Activated T-helper 1 cell treated with anti-CD3 and anti-CD28 coated beads, Interleukin-12 subunit alpha, Interleukin-12 subunit beta, Interleukin-2, Interleukin-4 antibody, amounts not matched to agents 30 ng/mL and 10 ng/mL and 1 ng/mL, durations not matched to agents 14 hours and 24 hours and 36 hours (primary cell): ENCODE measurements at places on chromosomes 11 and 22. TPM values are rescaled to one million over a fixed set of nuclear protein-coding genes. Genes with fewer than 3 reads are reported as not detected.
A peak's percentile ranks its signal among the peaks of the same experiment; 100 is the strongest.

The DLG2 gene
- total RNA-seq: 1.2 and 2.1 TPM in 2 replicates

The WT1 gene
- not detected in 2 replicates for total RNA-seq

The PRAME gene
- not detected in 2 replicates for total RNA-seq

The EMID1 gene
- not detected in 2 replicates for total RNA-seq

The APOL4 gene
- total RNA-seq: 0.18 TPM in 1 of 2 replicates, not detected in the other

- H3K27ac ChIP-seq: no peak overlapping the region
- H3K4me3 ChIP-seq: no peak overlapping the region
- DNase-seq: no peak
- peaks cover 6% of the 10 kb centered on the region for H3K4me1 ChIP-seq
- peaks cover 12% of the 10 kb centered on the region for H3K27me3 ChIP-seq
These were observed 63.2 kb upstream of the TOP3B start for GRCh38 chr22:22045571-22046335.

GRCh38 chr11:39192671-39193070, 2266.8 kb downstream of the LRRC4C start:
- H3K27me3 ChIP-seq: no peaks in the 10 kb centered on the region
- H3K36me3 ChIP-seq: no peaks in the 10 kb centered on the region
- no peaks in the 10 kb centered on the region for H3K4me1 ChIP-seq
- no peak for DNase-seq

DNA sequence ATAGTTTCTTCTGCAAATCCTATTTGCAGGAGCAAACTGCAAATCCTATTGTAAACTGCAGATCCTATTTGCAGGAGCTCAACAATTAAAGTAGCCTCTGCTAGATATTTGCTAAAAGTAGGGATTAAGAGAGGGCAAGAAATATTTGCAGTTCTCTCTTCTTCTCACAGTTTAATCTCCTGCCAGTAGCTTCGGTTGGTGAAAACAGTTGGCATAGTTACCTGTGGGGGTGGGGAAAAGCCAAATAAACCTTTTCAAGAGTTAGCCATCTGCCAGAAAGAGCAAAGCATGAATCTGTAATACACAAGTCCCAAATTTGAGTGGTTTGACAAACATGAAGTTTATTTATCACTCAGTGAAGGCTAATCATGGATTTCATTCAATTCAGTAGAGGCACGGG, 942.5 kb downstream of the JRKL start:
- H3K27ac ChIP-seq: no peak overlapping the region
- no peak for DNase-seq
- H3K27me3 ChIP-seq: no peaks in the 10 kb centered on the region

DNA sequence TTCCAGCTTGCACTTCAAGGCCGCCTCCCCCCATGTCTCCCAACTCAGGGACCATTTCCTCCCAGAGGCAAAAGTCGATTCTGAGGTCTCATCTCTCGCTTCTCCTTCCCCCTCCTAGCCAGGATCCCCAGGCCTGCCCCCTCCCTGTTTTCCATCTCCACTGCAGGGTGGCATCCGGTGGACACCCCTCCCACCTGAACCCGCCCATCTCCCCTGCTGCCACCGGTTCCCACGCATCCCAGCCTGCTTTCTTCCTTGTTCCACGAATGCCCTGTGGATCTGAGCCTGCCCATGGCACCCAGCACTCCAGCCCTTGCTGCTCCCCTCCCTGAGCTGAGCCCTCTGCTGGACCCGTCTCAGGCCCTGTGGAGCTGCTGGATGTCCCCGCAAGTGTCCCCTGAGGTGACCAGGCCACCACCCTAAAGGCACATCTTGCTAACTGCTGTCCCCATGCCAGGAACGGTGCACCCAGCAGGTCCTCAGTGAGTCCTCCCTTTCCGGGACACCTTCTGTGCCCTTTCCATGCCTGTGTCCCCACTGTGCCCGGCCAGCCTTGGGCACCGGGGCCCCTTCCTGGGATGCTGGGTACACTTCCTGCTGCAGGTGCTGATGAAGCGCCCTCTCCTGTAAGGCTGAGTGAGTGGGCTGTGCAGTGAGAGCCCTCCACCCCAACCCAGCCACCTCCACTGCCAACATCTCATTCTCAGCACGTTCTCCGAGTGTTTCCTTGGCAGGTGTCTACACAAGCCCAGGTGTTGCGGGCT, 936 bp downstream of the IL17REL start:
- H3K27ac ChIP-seq: peak overlapping the region; percentile 11
- H3K27me3 ChIP-seq: peaks cover 8% of the 10 kb centered on the region
- peak overlapping the region; percentile 23 for H3K4me3 ChIP-seq
- peaks cover 8% of the 10 kb centered on the region for H3K4me1 ChIP-seq
- H3K36me3 ChIP-seq: no peaks in the 10 kb centered on the region

DNA sequence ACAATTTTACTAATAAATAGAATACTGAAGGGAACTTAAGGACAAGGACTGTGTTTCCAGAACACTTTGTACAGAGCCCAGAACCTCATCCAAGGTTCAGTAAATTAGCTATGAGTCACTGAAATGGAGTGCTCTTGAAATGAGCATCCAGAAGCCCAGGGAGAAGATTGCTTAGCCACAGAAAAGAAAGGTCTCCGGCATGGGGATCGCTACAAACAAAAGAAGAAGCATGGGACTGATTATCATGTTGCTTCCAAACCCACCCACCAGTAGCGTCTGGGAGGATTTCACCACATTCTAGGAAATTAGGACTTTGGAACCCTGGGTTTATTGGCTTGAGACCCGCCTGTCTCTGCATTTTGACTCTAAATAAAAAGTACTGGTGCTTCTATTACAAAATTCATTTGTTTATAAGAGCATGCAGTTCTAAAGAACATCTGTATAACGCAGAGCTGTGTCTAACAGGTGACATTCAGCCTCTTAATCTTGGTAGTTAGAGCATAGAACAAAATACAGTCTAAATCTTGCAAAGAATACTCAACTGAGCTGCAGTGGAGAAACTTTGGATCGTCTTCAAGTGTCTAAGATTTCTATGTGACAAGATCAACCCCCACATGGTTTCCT, 35.9 kb upstream of the SESN3 start:
- H3K36me3 ChIP-seq: no peaks in the 10 kb centered on the region
- H3K27me3 ChIP-seq: no peaks in the 10 kb centered on the region
- no peak for DNase-seq
- H3K4me3 ChIP-seq: no peak overlapping the region

DNA sequence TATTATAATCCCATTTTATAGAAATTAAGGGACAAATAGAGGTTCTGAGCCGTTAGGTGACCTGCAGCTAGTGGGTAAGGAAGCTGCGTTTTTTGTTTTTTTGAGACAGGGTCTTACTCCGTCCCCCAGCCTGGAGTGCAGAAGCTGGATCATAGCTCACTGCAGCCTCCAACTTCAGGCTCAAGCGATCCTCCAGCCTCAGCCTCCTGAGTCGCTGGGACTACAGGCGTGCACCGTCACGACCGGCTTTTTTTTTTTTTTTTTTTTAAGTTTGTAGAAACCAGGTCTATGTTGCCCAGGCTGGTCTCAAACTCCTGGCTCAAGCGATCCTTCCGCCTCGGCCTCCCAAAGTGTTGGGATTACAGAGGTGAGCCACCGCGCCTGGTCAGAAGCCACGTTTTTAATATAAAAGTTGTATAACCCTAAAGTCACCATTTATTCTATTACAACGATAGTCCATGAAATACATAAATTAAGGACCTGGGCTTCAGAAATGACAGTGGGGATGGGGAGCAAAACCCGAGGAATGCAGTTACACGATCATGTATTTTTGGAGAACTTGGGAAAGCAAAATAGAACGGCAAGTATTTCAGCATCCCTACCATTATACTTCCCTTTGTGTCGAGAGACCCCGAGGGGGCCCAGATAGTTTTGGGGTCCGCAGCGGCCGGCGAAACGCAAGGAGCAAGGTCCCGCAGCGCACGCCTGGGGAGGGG, 638 bp downstream of the SAAL1 start:
- H3K27ac ChIP-seq: peak overlapping the region; percentile 88
- peaks cover 25% of the 10 kb centered on the region for H3K36me3 ChIP-seq
- H3K4me3 ChIP-seq: peak overlapping the region; percentile 94
- H3K4me1 ChIP-seq: peaks cover 33% of the 10 kb centered on the region
- peaks cover 3% of the 10 kb centered on the region for H3K27me3 ChIP-seq

GRCh38 chr11:119320776-119321524, 4.0 kb upstream of the MCAM start:
- peak; percentile 63 for DNase-seq
- peak overlapping the region; percentile 81 for H3K27ac ChIP-seq
- peaks cover 29% of the 10 kb centered on the region for H3K4me1 ChIP-seq
- H3K4me3 ChIP-seq: peak overlapping the region; percentile 80

DNA sequence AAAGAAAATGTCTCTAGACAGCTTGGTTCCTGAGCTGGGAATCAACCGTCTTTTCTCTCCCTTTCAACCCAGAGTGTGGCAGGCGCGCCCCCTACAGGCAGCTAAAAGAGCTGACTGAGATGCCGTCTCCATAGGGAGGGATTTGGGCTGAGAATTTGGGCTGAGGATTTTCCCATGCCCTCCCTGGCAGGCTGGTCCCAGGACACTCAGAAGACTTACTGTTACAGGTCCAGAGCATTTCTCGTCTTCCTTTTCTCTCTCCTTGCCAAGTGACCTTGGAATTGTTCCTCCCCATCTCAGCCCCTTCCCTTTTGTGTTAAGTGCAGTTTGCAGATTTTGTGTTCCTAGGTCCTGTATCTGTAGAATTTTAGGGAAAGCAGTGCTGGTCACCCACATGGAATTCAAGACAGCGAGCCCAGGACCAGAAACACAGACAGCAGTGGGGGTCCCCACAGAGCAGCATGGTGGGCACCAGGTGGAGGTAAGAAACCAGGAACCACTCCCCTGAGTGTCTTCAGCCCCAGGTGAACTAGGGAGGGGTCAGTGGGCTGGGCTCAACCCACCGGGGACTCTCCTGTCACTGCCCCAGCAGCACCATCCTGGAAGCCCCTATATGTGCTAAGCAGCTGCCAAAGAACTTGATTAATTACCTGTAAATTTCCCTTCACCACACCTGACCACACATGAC, 9.9 kb upstream of the IGLL5 start:
- H3K36me3 ChIP-seq: no peaks in the 10 kb centered on the region
- DNase-seq: peak; percentile 52
- no peak overlapping the region for H3K4me3 ChIP-seq
- peaks cover 30% of the 10 kb centered on the region for H3K27me3 ChIP-seq
- no peak overlapping the region for H3K27ac ChIP-seq

GRCh38 chr11:82980947-82981346, 79.4 kb downstream of the DDIAS start:
- no peak overlapping the region for H3K4me3 ChIP-seq
- H3K27ac ChIP-seq: no peak overlapping the region
- peaks cover 29% of the 10 kb centered on the region for H3K36me3 ChIP-seq
- H3K4me1 ChIP-seq: peaks cover 38% of the 10 kb centered on the region
- no peak for DNase-seq
- H3K27me3 ChIP-seq: no peaks in the 10 kb centered on the region

DNA sequence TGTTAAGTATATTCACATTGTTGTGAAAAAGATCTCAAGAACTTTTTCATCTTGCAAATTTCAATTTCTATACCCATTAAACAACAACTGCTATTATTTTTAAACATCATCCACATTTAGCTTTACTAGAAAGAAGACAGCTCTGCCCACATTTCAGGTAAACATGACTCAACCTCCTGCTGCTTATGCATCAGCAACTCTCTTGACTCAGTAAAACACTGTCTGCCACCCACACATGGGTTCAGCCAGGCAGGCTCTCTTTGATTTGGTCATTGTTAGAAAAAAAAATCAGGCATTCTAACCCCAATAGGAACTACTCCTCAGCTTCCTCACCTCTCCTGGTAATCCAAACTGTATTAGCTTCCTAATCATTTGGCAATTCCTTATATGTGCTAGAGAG, 5.1 kb upstream of the ENDOD1 start:
- peaks cover 5% of the 10 kb centered on the region for H3K36me3 ChIP-seq
- peak overlapping the region; percentile 40 for H3K27ac ChIP-seq
- no peaks in the 10 kb centered on the region for H3K27me3 ChIP-seq
- peaks cover 70% of the 10 kb centered on the region for H3K4me1 ChIP-seq
- H3K4me3 ChIP-seq: no peak overlapping the region
- peak; percentile 32 for DNase-seq

- H3K4me3 ChIP-seq: no peak overlapping the region
- H3K4me1 ChIP-seq: no peaks in the 10 kb centered on the region
- H3K36me3 ChIP-seq: no peaks in the 10 kb centered on the region
- DNase-seq: no peak
These were observed 1331.1 kb upstream of the RAG2 start for GRCh38 chr11:37929100-37929653.

DNA sequence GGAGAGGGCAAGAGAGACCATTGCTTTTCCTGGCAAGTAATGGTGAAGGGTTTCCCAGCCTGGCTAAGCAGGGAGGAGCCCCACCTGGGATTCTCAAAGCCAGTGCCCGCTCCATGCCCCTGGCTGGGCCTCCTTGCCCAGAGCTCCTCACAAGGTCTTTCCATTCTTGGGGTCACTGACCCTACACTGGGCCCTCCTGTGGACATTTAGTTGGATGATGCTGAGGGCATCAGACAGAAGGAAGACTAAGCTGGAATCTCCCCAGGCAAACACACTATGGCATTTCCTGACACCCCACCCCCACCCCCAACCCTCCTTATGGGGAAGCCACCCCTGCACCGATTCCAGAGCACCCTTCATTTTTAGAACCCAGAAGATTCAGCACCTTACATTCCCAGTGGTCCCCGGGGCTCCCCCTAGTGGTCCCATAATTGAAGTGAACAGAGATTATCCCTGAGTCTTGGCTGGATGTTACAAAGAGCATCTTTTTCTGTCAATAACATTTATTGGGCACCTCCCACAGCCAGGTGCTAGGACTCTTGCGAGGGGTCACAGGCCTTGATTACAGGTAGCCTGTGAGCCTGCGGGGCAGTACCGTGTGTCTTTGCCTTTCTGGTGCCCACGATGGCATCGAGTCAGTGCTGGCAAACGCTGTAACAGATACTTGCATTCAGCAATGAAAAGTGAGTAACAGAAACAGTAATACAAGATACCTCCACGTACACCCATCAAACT, 548.5 kb downstream of the BUD13 start:
- no peaks in the 10 kb centered on the region for H3K4me1 ChIP-seq
- no peaks in the 10 kb centered on the region for H3K36me3 ChIP-seq
- no peaks in the 10 kb centered on the region for H3K27me3 ChIP-seq
- DNase-seq: no peak

- peaks cover 44% of the 10 kb centered on the region for H3K4me1 ChIP-seq
- DNase-seq: no peak
- no peak overlapping the region for H3K27ac ChIP-seq
- peaks cover 2% of the 10 kb centered on the region for H3K27me3 ChIP-seq
These were observed 146.8 kb downstream of the ENTHD1 start for GRCh38 chr22:39746600-39747262.

GRCh38 chr11:44905131-44905866, 45.4 kb downstream of the TP53I11 start:
- H3K4me3 ChIP-seq: no peak overlapping the region
- H3K36me3 ChIP-seq: no peaks in the 10 kb centered on the region
- DNase-seq: no peak
- no peaks in the 10 kb centered on the region for H3K4me1 ChIP-seq

- H3K27ac ChIP-seq: no peak overlapping the region
- peaks cover 37% of the 10 kb centered on the region for H3K4me1 ChIP-seq
- H3K4me3 ChIP-seq: peak overlapping the region; percentile 2
- DNase-seq: no peak
These were observed 1.4 kb downstream of the CD248 start for GRCh38 chr11:66315498-66315885.

DNA sequence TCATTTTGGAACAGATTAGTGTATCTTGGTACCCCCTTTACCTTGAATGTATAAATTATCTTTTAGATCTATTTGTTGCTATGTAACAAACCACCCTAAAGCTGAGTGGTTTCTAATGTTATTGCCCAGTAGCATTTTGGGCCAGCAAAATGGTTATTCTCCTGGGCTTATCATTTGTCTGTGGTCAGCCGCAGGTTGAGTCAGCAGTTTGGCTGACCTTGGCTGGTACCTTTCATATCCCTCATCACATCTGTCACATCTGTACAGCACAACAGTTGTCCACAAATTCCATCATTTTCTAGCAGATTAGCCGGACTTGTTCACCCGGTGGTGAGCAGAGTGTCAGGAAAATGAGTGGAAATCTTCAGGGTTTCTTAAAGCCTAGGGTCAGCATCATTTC, 588.5 kb upstream of the ARHGAP42 start:
- no peaks in the 10 kb centered on the region for H3K27me3 ChIP-seq
- DNase-seq: no peak
- no peaks in the 10 kb centered on the region for H3K4me1 ChIP-seq
- no peaks in the 10 kb centered on the region for H3K36me3 ChIP-seq
